ENCODE measurements at places on chromosomes 12 and 14. TPM values are rescaled to one million over a fixed set of nuclear protein-coding genes. Genes with fewer than 3 reads are reported as not detected.

The NGB gene
- total RNA-seq, result not detected

GRCh38 chr12:89856431-89856830 lies 147.8 kb upstream of the ATP2B1 start:
- H3K36me3 ChIP-seq, result no peaks in the 10 kb centered on the region
- H3K4me1 ChIP-seq, result no peaks in the 10 kb centered on the region
- H3K27me3 ChIP-seq, result no peaks in the 10 kb centered on the region
- no peak for DNase-seq
- H3K4me3 ChIP-seq, result no peak overlapping the region

DNA sequence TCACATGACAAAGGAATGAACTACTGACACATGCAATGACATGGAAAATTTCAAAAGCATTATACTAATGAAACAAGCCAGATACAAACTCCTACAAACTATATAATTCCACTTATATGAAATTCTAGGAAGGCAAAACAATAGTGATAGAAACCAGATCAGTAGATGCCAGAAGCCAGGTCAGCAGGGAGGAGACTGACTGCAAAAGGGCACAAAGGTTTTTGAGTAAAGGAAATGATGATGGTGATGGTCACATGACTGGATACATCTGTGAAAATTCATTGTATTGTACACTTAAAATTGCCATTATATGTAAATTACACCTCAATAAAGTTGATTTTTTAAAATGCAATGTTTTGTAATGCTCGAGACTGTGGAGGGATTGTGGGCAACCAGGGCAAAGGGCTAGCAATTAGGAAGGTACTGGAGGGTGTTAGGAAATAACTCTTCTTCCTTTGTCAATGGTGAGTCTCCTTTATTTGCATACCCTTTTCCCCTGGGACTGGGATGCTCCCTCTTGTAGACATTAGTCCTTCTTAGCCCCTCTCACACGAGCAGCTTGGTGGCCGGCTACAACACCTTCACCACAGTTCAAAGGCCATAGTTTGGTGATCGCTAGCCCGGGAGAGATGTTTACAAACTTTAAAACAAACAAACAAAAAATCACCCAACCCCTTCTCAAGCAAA lies 6.7 kb upstream of the PRPF40B start:
- H3K27ac ChIP-seq, result no peak overlapping the region
- H3K36me3 ChIP-seq, result no peaks in the 10 kb centered on the region
- H3K4me1 ChIP-seq, result peaks cover 4% of the 10 kb centered on the region

DNA sequence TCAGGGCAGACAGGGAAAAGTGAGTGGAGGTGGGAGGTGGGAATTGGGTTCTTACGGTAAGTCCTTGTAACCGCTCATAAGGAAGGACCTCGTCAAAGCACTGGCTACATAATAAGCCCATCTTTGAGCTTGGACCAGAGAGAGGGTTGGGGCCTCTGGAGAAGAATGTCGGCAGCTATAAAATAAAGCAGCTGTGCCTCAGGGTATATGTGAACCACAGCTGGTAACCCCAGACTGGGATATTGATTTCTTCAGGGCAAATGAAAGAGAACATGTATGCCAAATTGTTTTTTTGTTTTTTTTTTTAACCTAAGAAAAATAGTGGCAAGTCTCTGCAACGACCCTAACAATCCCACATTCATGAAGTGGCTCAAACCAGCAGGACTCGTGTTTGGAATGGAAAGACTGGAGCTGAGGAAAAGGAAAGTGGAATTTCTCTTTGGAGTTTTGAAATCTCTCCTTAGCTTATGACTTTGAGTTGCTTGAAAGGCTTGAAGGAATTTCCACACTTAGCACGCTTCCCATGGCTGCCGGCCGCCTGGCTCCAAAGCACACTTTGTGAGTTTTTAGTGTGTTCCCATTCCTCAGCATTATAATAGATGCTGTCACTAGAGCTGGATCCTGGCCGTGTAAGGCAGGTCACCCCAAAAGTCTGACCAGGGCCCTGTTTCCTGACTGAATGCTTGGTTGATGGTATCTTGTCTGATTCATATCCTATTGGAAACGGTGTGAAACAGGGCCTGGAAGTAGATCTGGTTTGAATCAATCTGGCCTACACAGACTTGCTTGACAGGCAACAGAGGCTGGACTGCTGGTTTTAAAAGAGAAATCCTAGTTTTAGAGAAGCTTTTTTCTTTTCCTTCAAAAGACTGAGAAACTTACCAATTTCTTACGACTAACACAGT lies 244.7 kb downstream of the MSRB3 start:
- no peak for DNase-seq
- no peaks in the 10 kb centered on the region for H3K36me3 ChIP-seq
- no peak overlapping the region for H3K4me3 ChIP-seq
- H3K27me3 ChIP-seq, result no peaks in the 10 kb centered on the region
- no peaks in the 10 kb centered on the region for H3K4me1 ChIP-seq

The CNTN1 gene
- 0.83 TPM for total RNA-seq

The CCDC196 gene
- total RNA-seq, result not detected
